ENCODE measurements at places on chromosomes 2 and 18. TPM values are rescaled to one million over a fixed set of nuclear protein-coding genes. Genes with fewer than 3 reads are reported as not detected.
A peak's percentile ranks its signal among the peaks of the same experiment; 100 is the strongest.

- DNase-seq = no peak
Measured at GRCh38 chr2:45919711-45920111, 268.2 kb downstream of the PRKCE start.

TLX2 gene
- total RNA-seq = not detected

DNA sequence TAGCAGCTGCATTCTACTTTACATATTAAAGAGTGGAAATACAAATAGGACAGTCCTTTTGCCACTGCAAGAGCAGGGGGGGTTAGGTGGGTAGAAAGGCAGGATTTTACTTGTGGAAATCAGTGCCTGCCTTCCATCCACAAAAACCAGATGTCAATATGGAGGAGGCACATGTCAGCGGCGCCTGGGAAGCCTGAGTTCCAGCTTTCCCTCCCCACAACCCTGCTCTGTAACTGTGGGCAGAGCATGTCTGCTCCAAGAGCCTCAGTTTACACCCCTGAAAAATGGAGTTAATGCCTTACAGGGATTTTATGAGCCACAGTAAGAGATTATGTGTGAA is 32.9 kb downstream of the STEAP3 start:
- DNase-seq = no peak

GRCh38 chr2:172427256-172427989 is at the start of gene ITGA6:
ITGA6 (plus strand) TSS chr2:172427586.
- DNase-seq = peak; percentile 86

SDC1 gene
- 0.42 TPM for total RNA-seq

DNA sequence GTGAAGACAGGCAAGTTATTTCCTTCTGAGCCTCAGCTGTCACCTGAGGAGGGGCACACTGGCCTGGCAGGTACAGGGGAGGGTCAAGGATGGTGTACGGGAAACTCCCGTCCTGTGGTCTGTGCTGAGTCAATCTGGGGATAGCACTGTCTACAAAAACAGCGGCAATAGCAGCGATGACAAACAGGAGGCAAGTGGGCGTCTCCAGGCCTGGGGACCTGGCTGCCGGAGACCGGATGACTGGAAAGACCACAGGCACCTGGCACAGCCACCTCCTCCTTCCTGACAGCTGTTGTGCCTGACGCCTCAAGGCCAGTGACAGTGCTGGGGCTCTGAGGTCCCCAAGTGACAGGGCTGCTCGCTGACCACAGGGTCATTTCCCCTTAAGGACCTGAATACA is 202.1 kb upstream of the HS6ST1 start:
- no peak for DNase-seq

- DNase-seq = peak; percentile 79
Measured at GRCh38 chr2:237072067-237072931, 13.4 kb upstream of the COPS8 start.

DSG4 gene
- total RNA-seq = not detected

GRCh38 chr2:182668671-182669070 is 47.4 kb upstream of the DNAJC10 start:
- DNase-seq = no peak

All from left ventricle myocardium superior (tissue), 1 donor.